ENCODE measurements at places on chromosomes 2 and 18. TPM values are rescaled to one million over a fixed set of nuclear protein-coding genes. Genes with fewer than 3 reads are reported as not detected.

TMEM37 gene
- not detected for total RNA-seq

LOXHD1 gene
- total RNA-seq, result not detected

CD28 gene
- not detected for total RNA-seq

SMAD7 gene
- 33.1 TPM for total RNA-seq

FAHD2B gene
- 11.6 TPM for total RNA-seq

GLI2 gene
- 5.1 TPM for total RNA-seq

IRS1 gene
- 21.6 TPM for total RNA-seq

RFX8 gene
- total RNA-seq, result 15.3 TPM

RNF125 gene
- total RNA-seq, result 0.50 TPM

UGT1A5 gene
- not detected for total RNA-seq

All from uterine smooth muscle cell (primary cell).